H1 (cell line): ENCODE measurements at places on chromosomes 4 and X. TPM values are rescaled to one million over a fixed set of nuclear protein-coding genes. Genes with fewer than 3 reads are reported as not detected.

Gene HOPX
- not detected in 2 replicates for total RNA-seq

GRCh38 chr4:2302387-2303119 is 40.6 kb upstream of the MXD4 start:
- DNase-seq = no peak

Gene MSMO1
- total RNA-seq = 105 and 109 TPM in 2 replicates

DNA sequence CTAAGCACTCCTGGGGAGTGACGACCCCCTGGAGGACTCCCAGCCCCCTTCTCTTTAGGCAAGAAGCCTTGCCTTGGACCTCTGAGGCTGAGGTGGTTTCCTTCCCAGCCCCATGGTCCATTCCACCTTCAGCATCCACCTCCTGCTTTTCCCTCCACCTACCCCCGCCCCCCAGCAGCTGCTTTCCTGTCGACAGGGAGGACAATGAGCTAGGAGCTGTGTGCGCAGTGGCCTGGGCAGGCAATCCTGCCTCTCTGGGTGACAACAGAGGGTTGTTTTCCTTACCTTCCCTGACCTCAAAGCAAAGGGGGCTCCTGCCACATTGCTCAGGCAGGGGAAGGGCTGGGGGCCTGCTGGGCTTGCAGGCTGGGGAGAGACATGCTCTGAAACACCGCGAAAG is 123.5 kb downstream of the BCOR start:
- no peak for DNase-seq

DNA sequence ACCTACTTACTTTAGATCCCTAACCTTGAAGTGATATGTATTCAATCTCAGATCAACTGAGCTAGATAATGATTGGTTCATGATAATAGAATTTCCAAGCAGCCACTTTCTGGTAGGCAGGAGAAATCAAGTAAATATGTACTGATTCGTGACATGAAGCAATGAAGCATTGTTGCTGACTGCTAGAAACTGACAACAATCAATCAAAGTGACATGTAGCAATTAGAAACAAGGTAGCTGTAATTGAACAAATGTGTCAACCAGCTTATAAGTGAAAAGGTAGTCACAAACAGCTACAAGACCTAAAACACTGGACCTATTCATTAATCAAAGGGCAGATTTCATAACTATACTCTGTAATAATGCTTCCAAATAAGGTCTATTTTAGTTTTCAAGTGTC is 62.4 kb downstream of the PABPC4L start:
- DNase-seq = no peak

- DNase-seq = no peak
Measured at GRCh38 chrX:7943600-7944245, 16.5 kb upstream of the PNPLA4 start.

- no peak for DNase-seq
Measured at GRCh38 chr4:87410157-87410556, 12.2 kb upstream of the NUDT9 start.

Gene CCKAR
- total RNA-seq = not detected in 2 replicates

GRCh38 chr4:109562457-109563239 is 2.6 kb downstream of the MCUB start:
- DNase-seq = no peak

GRCh38 chrX:144379156-144379555 is 495.3 kb downstream of the UBE2NL start:
- no peak for DNase-seq

DNA sequence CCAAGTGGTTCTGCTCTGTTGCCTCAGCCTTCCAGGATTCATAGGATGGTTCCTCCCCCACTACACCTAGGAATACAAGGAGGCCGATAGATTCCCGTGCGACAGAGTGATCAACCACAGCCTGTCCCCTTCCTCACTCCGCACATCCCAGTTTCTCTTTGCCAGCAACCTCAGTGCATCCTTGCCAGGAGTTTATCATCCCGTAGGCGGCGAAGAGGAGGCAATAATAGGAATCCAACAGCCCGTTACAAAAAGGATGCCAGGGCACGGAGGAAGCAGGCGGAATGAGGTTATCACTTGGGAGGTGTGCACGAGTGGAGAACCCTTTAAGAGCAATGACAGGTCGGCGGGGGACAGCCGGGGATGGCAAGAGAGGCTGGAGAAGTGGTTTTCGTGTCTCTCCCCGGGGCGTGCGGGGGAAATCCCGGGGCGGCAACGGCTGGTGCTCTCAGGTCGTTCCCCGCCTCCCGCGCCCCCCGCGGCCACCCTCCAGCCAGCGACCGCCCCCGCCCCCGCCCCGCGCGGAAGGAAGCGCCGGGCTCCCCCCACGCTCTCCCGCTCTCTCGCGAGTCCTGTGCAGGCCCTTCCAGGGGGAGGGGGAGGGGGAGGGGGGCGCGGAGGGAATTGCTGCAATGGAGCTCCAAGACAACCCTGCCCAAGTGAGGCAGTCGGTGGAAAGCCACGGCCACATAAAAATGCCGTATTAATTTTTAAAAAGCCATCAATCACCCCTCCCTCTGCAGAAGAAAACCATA is 1.6 kb downstream of the PPP3CA start:
- peak; percentile 55 for DNase-seq

Gene TRIM60
- total RNA-seq = not detected in 2 replicates
